ENCODE measurements at places on chromosomes 12 and 14.

GRCh38 chr14:68335312-68335711 is 457.6 kb downstream of the ZFP36L1 start:
- no peak for DNase-seq

- no peak for DNase-seq
Observed at GRCh38 chr12:119020406-119021360, 39.3 kb downstream of the SRRM4 start.

GRCh38 chr12:47721431-47721973 is 3.8 kb downstream of the ENDOU start:
- no peak for DNase-seq

- DNase-seq: no peak
Observed at GRCh38 chr12:57096099-57096572, 7.2 kb downstream of the NAB2 start.
